ENCODE measurements at places on chromosomes 12 and 14.

DNA sequence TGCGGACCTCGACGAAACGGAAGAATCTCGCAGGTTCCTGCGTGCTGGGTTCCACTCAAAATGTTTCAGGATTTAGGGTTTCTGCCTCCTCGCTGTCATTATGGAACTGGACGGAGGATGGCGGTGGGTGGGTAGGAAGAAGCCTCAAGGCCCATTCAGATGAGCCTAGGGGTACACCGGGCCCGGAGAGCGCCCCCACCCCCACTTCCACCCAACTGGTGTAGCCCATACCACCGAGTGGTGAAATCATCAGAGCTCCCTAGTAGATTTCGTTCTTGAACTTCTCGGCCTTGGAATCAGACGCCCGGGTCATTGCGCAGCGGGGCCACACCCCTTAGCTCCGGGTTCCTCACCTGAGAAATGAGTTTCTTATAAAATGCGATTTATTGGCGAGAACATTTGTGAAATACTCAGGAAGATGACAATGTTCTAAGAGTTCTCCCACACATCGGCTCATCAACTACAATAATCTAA is 13.3 kb upstream of the TBX3 start:
- no peak for DNase-seq

- peak; percentile 39 for DNase-seq
Measured at GRCh38 chr14:37903343-37904191, 304.1 kb upstream of the SSTR1 start.

- DNase-seq: no peak
Measured at GRCh38 chr14:94655169-94655710, 43.0 kb downstream of the SERPINA3 start.

- no peak for DNase-seq
Measured at GRCh38 chr14:34610101-34610500, 19.8 kb downstream of the SNX6 start.

DNA sequence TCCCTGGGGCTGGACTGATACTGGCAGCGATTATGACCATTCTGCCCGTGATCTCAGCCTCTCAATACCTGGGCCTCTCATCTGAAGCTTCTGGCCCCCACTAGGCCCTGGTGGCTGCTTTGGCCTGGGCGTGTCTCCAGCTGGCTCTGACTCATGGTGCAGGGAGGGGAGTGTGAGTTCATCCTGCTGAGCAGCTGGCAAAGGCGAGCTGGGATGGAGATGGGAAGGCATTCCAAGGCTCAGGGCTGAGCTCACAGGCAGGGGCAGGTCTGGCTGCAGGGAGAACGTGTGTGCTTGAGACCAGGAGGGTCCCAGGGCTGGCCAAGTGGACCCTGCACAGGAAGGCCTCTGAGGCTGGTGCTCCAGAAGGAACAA is 221.8 kb downstream of the TMEM121 start:
- peak; percentile 29 for DNase-seq

GRCh38 chr14:79325557-79325956 is 885.7 kb downstream of the DIO2 start:
- DNase-seq: no peak

- no peak for DNase-seq
Measured at GRCh38 chr12:65606008-65606766, 218.1 kb upstream of the HMGA2 start.

DNA sequence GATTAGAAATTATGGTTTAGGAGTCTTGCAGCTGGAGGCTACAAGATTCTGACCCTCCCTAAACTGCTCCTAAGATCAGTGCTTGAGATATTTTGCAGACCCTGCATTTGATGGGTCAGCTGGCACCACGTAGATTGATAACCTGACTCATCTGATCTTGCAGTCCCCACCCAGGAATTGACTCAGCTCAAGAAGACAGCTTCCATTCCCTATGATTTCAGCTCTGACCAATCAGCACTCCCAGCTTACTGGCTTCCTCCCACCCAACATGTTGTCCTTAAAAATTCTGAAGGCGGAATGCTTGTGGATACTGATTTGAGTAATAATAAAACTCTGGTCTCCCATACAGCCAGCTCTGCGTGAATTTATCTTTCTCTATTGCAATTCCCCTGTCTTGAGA is 23.2 kb upstream of the MTHFD1 start:
- no peak for DNase-seq

DNA sequence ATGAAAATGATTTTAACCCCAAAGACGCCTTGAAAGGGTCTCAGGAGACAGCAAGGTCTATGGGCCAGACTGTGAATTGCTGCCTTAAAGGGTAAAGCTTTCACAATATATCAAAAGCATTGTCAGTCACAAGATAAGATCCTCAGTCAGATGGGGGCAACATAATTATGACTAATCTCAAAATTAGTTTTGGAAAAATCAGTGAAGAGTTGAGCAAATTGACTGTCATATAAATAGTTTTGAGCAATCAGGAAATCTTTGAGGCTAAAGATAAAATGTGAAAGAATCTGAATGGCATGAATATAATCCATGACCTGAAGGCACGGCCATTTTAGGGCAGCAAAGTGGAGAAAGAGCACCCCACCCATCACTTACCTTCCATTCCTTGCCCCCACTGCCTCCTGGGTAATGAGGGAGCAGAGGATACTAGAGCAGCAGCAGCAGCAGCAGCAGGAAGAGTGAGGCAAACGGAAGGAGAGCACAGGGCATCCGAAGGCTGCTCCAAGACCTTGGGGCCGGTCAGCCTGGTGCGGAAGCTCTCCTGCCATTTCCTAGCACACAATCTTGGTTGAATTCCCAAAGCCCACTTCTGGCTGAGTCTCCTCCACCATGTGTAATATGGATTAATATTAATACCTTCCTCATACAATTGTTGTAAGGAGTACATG is 7.0 kb downstream of the STON2 start:
- no peak for DNase-seq

- no peak for DNase-seq
Measured at GRCh38 chr14:92965281-92965680, 42.3 kb downstream of the CHGA start.

- no peak for DNase-seq
Measured at GRCh38 chr12:93591137-93591868, 18.8 kb downstream of the SOCS2 start.

- DNase-seq: no peak
Measured at GRCh38 chr14:65804439-65805112, 392.0 kb downstream of the FUT8 start.

- no peak for DNase-seq
Measured at GRCh38 chr12:131740626-131741025, 29.7 kb downstream of the SFSWAP start.

GRCh38 chr12:80189241-80189640 is 89.9 kb downstream of the OTOGL start:
- DNase-seq: no peak

GRCh38 chr12:9649532-9649940 is 20.0 kb upstream of the CLEC2D start:
- DNase-seq: no peak

DNA sequence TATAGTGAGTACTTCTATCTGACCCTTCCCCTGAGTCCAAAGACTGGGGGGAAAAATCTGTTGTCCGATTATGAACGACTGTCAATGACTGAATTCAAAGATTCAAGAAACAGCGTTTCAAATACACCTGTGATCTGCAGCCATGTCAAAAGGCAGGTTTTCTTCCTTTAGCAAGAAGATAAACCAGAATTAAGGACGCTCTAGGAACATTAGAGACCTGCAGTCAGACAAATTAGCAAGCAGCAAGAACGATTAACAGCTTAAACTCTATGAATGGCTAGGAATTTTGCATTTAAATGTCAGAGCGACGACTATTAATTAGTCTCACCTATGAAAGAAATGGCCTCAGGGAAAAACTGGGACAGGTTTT is 2.1 kb downstream of the DUSP6 start:
- DNase-seq: no peak

GRCh38 chr12:130031571-130032189 is 127.9 kb upstream of the TMEM132D start:
- peak; percentile 45 for DNase-seq

- no peak for DNase-seq
Measured at GRCh38 chr12:74235342-74235741, 302.3 kb upstream of the ATXN7L3B start.

DNA sequence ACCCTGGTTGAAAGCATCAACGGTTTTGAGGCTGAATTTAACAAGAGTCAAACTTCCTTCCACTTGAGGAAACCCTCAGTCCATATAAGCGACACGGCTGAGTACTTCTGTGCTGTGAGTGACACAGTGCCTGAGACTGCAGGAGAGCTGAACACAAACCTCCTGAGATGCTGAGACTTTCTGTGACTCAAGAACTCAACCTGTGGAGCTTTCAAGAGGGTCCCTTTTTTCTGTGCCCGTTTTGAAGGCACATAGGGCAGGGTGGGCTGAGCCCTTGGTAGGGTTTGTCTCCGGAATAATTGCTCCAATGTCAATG is 305.3 kb upstream of the OR4E1 start:
- DNase-seq: no peak

DNA sequence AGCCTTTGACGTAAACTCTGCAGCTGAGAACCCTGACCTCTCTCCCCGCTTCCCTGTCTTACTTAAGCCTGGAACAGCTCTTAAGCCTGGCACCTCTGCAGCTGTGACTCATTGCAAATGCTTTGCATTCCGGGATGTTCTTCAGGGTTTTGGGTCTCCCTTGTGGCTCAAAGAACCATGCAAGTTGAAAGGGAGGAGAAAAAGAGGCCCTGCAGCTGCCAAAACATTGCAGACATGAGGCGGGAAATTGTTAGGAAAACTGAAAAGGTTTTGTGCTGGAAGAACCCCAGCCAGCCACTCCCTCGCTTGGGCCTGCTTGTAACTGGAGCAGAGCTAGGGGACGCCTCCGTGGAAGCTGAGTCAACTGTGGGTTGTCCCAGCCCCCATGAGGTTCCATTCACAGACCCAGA is 60.2 kb upstream of the FERMT2 start:
- peak; percentile 27 for DNase-seq

GRCh38 chr12:94225947-94226630 is 77.7 kb downstream of the PLXNC1 start:
- DNase-seq: no peak

GRCh38 chr12:22802883-22803630 is 178.1 kb downstream of the ETNK1 start:
- no peak for DNase-seq

- DNase-seq: peak; percentile 58
Measured at GRCh38 chr14:34713681-34714319, 593 bp downstream of the CFL2 start.

GRCh38 chr12:56234746-56235436 is 5.0 kb downstream of the SLC39A5 start:
- DNase-seq: no peak

- DNase-seq: no peak
Measured at GRCh38 chr12:21860534-21860933, 80.7 kb downstream of the ABCC9 start.

- no peak for DNase-seq
Measured at GRCh38 chr14:42316693-42317092, 710.0 kb downstream of the LRFN5 start.

DNA sequence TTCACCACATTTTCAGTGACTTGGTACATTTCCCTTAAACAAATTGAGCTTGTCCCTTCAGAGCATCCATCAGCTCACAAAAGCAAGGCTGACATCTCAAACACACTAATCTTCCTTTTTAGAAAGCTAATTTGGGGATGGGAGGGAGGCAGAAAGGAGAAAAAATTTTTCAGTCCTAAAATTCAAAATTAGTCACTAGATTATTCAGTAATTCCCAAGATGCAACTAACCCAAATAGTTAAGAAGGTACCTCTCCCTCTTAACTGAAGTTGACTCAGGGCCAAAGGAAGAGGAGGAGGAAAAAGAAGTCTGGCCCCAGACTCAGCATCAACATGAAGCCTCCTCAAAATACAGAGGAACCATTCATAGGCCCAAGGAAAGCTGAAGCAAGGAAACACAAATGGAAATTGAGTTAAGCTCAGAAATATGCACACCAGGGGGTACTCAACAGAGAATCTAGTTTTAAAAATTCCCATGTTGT is 21.7 kb downstream of the CBX5 start:
- DNase-seq: peak; percentile 32

- DNase-seq: no peak
Measured at GRCh38 chr14:102217399-102217798, 77.7 kb downstream of the WDR20 start.

- DNase-seq: no peak
Measured at GRCh38 chr12:62625228-62625627, 158.6 kb downstream of the MON2 start.

- no peak for DNase-seq
Measured at GRCh38 chr14:23119363-23120327, 590 bp upstream of the CEBPE start.

GRCh38 chr12:60168441-60168840 is 572.6 kb downstream of the SLC16A7 start:
- no peak for DNase-seq

DNA sequence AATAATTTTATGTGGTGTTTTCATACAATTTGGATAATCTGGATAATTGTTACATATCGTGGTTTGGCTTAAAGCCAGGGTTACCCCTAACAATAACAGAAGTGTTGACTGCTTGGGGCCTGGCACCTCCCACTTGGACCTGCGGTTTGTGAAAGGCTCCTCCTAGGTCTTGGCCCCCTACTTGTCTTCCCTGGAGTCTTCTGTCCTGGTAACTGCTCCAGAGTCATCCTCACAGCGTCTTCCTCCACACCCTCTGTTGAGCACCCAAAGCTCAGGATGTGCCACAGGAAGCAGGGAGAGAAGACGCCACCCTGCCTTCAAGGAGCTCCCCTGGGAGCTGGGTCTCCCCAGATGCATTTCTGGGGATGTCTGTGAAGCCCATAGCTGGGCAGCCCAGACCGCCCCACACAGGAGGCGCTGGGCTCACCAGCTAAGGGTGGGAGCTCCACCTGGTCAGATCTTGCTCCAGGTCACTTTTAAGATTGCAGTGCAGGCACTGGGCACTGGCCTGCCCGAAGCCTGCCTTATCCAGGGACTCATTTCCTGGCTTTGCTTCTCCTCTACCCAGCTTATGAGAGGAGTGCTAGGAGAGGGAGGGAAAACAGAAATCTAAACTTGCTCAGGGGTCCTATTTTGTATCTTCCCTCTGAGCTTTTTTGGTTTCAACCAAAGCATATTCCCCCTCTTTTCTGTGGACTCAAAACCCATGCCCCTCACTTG is 98.2 kb downstream of the ZFP36L1 start:
- peak; percentile 19 for DNase-seq

- DNase-seq: no peak
Measured at GRCh38 chr12:88998421-88998820, 353.9 kb downstream of the DUSP6 start.

DNA sequence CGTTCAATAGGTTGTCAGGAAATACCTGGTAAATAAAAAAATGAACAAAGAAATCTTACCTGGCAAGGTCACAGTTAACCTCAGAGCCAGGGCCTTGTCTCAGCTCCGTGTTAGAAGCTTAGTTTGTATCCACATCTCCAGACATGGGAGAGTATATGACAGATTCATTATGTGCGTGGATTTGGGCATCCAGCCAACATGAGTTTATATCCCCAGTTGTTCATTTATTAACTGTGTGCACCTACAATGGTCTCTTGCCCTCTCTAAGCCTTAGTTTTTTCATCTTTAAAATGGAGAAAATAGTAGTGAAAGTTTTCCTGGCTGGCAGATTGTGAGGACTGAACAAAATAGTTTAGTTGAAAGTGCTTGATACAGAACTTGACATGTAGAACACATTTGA is 437.8 kb downstream of the NPAS3 start:
- DNase-seq: no peak

GRCh38 chr14:101065696-101066694 is 162.5 kb upstream of the RTL1 start:
- DNase-seq: no peak

Measured in SW 1271 (cell line).